ENCODE measurements at places on chromosomes 3 and 15. TPM values are rescaled to one million over a fixed set of nuclear protein-coding genes. Genes with fewer than 3 reads are reported as not detected.

INSYN1 gene
- 13.8 TPM for total RNA-seq

IL5RA gene
- not detected for total RNA-seq

CERS3 gene
- total RNA-seq, result not detected

NXPE3 gene
- 21.1 TPM for total RNA-seq

DNA sequence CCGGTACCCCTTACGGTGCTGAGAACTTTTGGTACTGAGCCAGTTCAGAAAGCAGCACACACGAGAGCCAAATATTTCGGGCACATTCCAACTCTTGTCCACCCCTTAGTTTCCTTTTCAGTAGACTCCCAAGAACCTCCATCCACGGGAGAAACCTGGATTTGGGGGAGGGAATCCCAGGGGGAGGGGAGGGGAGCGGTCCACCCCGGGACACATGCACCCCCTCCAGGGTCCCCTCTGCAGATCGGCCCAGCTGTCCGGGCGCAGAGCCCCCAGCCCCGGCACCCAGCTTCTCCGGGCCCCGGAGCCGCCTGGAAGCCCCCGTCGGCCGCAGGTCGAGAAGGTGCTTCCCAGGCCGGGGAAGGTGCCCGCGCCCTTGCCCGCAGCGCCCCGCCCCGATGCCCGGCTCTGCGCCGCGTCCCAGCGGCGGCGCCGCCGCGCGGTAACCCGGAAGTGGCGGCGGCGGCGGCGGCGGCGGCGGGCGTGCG is 455 bp upstream of the ABHD17C start:
- no peak for DNase-seq

- no peak for DNase-seq
These were observed 744.7 kb downstream of the EPHA3 start for GRCh38 chr3:89851974-89852621.

DNA sequence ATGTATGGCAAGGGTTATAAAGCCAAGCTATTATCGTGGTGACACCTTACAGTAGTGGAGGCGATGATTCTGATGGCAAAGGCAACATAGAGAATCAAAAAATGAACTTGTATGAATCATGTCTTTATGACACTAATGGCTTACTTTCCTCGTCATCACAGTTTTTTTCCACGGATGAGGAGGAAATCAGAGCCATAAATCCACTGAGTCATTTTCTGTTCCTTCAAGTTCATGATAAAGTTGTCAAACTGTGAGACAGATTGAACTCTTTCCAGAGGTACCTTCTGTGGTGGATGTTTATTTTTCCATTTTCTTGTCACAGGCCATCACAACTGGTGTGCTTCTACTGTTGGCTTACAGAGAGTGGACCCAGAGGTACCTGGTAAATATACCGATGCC is 8.5 kb downstream of the TMEM212 start:
- no peak for DNase-seq

- DNase-seq, result no peak
These were observed 21.9 kb upstream of the FRMD5 start for GRCh38 chr15:44216958-44217357.

- no peak for DNase-seq
These were observed 525.1 kb downstream of the PDCD6IP start for GRCh38 chr3:34323517-34323916.

DNA sequence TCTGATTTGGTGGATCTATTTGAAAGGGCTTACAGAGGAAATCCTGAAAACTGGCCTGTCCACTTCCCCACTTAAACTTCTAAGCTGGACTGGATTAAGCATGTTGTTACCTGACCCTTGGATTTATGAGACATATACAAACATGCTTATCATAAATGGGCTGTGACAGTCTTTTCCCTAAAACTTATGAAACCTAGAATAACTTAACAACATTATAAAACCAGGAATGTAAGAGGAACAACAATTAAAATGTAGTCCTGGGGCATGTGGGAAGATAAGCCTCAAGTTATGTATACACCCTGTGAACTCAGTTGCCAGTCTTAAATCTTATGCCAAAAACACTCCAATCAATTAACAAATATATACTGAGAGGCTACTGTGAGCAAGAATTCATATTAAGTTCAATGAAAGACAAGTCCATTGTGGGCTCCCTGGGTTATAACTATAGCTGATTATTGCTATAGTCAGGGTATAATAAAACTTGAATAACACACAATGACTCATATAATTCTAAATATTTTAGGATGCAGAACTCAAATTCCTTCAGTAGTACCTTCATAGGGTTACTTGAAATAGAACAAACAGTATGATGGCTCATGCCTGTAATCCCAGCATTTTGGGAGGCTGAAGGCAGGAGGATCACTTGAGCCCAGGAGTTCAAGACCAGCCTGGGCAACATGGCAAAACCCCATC is 87.2 kb upstream of the PPIB start:
- no peak for DNase-seq

GRCh38 chr3:73461547-73461946 is 163.2 kb downstream of the PDZRN3 start:
- no peak for DNase-seq
